Vagina (tissue), 2 donors: ENCODE measurements at places on chromosomes 5 and 9.

- DNase-seq: no peak
Measured at GRCh38 chr5:155381654-155382053, 368.1 kb downstream of the KIF4B start.

DNA sequence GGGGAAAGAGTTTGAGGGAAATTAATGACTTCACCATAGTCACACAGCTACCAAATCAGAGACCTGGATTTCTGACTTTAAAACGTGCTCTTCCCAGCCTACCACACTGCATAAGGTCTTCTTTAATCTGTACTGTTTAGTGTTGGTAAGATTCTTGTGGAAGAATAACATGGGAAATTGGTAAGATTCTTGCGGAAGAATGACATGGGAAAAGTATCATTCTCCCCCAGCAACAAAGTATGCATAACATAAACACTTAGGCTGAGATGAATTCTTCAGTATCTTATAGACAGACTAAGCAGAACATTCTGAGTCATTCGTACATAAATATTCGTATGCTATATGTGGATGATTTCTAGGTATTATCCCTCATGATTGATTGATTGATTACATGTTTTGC lies 170.4 kb downstream of the FOCAD start:
- no peak for DNase-seq

DNA sequence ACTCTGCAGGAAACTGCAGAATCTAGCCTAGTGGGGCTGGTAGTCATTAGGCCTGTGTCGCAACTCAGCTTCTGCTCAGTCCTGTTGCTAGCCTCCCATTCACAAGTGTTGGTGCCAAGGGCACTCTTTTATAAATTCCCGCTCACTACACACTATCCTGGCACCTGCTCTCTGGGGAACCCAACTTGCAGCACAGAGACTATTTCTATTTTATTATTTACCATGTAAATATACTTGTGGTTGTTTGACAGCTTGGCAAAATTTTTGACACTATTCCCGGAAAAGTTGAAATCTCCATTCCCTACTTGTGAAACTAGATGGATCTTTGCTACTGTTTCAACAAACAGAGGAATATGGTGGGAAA lies 20.4 kb upstream of the SMC2 start:
- DNase-seq: no peak

GRCh38 chr9:112699230-112699629 lies 18.7 kb downstream of the INIP start:
- no peak for DNase-seq

- DNase-seq: no peak
Measured at GRCh38 chr5:154819546-154819945, 30.9 kb downstream of the FAXDC2 start.

- DNase-seq: no peak
Measured at GRCh38 chr5:150561571-150562275, 53.8 kb downstream of the NDST1 start.

DNA sequence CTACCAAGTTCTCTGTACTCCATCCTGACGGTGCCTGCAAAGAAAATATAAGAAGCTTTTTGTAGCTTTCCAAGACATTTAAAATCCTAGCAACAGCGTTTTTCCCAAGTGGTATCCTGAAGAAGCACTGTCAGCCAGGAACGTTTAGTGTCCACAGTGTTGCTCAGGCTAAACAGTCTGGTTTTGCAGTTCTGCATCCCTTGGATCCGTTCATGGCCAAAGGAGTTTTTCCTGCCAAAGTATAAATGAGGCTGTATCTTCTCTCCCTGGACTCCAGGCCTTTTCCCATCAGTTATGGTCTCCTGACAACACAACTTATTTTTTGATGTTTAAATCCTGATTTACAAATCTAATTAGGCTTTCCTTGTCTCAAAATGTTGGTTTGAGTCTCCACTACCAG lies 925.8 kb downstream of the TLE1 start:
- DNase-seq: no peak

GRCh38 chr9:27088981-27089380 lies 20.0 kb upstream of the TEK start:
- no peak for DNase-seq

- no peak for DNase-seq
Measured at GRCh38 chr5:106600803-106601202, 1069.9 kb downstream of the EFNA5 start.

DNA sequence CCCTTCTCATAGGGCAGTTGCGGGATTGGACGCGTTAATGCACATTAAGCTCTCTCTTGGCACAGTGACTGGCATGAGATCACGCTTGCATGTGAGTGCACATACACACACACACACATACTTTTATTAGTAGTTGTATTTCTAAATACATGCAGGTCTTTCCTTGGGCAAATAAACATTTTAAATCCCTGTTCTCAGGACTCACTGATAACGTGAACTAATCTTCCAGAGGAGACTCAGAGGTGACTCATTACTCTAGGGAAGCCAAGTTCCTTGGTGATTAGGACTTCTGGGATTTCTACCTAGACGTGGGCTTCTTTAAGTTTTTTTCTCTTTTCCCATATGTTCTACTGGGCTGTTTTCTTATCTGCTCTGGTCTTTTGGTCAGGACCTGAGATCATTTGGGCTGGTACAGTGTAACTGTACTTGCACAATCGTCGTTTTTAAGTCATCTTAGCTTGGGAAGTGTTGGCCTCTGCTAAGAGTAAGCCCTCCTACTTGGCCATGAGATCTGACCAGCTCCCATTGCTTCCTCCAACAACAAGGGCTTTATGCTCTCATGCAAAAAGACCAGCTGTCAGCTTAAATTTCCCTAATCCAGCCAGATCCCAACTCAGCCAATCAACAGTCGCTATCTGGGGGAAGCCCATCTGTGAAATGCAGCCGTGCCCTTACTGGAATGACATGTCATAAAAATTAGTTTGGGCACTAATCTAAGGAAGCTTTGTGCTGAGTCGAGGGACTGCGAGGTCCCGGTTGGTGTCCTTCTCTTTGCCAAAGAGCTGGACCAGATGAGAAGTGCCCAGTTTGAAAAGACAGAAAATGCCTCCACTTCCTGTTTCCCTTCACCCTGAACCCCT lies 176.4 kb upstream of the ANKRD55 start:
- no peak for DNase-seq

- no peak for DNase-seq
Measured at GRCh38 chr9:89777544-89777943, 172.7 kb downstream of the GADD45G start.

DNA sequence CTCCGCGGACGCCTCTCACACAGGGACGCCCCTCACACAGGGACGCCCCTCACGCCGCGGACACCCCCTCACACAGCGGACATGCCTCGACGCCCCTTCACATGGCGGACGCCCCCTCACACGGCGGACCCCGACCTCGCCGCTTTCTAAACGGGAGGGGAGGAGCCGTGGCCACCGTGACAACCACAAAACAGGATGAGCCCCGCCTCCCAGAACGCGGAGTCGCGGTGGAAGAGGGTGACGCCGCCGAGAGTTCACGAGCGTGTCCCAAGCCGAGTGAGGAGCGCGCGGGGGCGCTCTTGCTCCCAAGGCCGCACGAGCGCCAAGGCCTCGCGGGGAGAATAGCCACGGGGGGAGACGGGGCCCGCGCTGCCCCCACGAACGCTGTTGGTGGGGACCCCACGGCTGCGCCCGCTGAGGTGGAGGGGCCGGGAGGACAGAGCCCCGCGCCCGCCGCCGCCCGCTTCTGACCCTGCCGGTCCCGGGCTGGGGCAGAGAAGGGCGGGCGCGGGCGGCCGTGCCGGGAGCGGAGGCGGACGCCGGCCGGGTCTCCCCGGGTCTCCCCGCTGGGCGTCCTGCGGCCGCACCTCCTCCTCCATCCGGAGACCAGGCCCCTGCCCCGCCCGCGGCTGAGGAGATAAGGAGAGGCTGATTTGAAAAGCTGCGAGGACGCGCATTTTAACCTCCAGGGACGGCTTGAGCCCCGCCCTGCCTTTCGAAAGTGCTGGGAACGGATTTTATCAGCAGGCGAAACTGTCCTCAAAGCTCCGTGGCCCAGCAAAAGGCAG lies 3.9 kb upstream of the NKD2 start:
- no peak for DNase-seq
